ENCODE measurements at places on chromosomes 2 and 18. TPM values are rescaled to one million over a fixed set of nuclear protein-coding genes. Genes with fewer than 3 reads are reported as not detected.

DNA sequence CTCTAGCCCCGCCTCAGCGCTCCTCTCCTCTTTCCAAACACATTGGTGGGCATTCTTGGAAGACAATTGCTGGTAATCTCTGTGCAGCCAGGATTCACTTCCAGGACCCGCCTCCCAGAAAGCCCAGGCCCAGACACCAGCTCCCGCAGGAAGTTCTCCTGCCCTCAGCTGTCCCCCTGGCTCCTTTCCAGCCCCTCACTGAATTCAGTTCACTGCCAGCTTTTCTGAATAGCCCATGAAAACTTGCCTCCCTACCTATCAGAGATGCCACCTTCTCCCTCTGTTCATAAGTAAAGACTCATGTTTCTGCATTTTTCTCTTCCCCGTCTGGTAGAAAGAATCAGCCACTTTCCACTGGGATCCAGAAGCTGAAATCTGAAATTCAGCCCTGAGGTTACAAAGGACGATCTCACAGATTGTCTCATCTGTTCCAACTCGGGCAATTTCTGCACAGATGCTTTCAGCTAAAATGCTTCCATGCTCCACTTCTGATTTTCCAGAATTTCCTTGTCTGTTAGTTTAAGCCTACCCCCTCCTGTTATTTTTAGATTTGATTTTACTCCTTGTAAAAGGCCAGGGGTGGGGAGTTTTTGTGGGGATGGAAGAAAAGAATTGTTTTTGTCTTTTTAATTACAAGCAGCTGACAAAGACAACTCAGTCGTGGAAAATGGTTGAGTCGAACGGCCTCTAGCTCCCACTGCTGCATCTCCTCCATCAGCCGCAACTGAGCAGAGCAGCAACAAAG is 98.1 kb downstream of the SP3 start:
- DNase-seq: no peak

GRCh38 chr2:133599811-133600210 is 31.5 kb upstream of the NCKAP5 start:
- no peak for DNase-seq

Gene GKN2
- total RNA-seq: not detected

Gene NABP1
- 31.3 TPM for total RNA-seq

Gene SATB2
- 2.8 TPM for total RNA-seq

- no peak for DNase-seq
These were observed 102.1 kb downstream of the LRP2 start for GRCh38 chr2:169260246-169260645.

DNA sequence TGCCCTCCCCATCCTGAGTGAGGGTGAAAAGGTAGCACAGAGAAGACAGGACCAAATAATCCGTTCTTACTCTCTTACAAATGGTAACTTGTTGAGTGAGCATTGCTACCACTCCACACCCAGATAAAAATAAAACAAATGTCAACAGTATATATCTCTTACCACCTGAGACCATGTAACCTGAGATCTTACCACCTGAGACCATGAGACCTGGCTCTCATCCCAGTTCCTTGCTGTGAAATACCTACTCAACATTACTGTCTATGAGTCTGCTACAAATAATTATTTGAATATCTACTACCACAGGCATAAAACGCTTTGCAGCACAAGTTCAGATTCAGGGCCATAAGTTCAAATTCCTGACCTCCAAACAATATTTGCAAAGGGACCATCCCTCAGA is 234.7 kb downstream of the C1D start:
- DNase-seq: peak; percentile 13

- no peak for DNase-seq
These were observed 164.8 kb downstream of the DCDC2C start for GRCh38 chr2:3868012-3868805.

Gene C2orf72
- not detected for total RNA-seq

- no peak for DNase-seq
These were observed 15.0 kb upstream of the CPS1 start for GRCh38 chr2:210541290-210541902.

DNA sequence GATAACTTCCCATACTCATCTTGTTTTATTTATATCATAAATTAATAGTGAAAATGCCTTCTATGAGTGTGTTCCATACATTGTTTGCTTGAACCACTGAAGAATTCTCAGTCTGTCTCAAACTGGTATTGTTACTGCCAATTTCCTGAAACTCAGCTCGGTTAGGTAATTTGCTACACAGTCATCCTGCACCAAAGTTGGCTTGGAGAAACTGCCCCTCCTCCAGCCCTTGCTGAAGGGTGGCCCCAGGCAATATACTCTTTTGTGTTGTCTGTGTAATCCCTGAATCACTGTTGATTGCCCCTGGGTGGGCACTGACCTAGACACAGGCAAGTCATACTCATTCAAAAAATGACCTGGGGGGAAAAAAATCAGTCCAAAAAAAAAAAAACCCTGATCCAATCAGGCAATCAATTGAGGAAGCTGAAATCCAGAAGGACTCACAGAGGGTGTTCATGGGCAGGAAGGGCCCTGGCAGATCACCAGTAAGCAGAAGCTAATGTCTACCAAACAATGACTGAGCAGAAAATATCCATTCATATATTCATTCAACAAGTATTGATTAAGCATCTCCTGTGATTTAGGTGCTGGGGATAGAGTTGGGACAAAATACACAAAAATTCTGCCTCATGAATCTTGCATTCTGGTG is 3.8 kb upstream of the SESTD1 start:
- DNase-seq: peak; percentile 85

DNA sequence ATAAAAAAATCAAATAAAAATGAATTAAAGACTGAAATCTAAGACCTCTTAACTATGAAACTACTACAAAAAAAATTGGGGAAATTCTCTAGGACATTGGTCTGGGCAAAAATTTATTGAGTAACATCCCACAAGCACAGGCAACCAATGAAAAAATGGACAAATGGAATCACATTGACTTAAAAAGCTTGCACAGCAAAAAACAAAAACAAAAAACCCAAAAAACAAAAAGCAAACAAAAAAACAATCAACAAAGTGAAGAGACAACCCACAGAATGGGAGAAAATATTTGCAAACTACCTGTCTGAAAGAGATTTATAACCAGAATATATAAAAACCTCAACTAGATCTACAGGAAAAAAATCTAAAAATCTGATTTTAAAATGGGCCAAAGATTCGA is 63.4 kb upstream of the CHN1 start:
- DNase-seq: no peak
